AG10803 (cell line): ENCODE measurements at places on chromosomes 7 and 10.

GRCh38 chr7:66883716-66884115, 37.3 kb upstream of the TMEM248 start:
- peak; percentile 3 for DNase-seq

- DNase-seq = peak; percentile 14
Measured at GRCh38 chr7:151806204-151806603, 70.7 kb downstream of the PRKAG2 start.

DNA sequence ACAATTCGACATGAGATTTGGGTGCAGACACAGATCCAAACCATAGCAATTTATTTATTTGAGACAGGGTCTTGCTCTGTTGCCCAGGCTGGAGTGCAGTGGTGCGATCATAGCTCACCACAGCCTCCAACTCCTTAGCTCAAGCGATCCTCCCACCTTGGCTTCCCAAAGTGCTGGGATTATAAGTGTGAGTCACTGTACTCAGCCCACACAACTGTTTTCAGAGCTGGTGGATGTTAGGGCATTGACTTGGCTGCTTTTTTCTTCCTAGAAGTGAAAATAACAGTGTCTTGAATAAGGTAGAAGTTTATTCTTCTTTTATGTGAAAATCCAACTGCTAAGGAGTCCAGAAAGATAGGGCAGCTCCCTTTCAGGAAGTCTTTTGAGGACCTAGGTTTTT, 132.1 kb downstream of the CCDC3 start:
- no peak for DNase-seq

DNA sequence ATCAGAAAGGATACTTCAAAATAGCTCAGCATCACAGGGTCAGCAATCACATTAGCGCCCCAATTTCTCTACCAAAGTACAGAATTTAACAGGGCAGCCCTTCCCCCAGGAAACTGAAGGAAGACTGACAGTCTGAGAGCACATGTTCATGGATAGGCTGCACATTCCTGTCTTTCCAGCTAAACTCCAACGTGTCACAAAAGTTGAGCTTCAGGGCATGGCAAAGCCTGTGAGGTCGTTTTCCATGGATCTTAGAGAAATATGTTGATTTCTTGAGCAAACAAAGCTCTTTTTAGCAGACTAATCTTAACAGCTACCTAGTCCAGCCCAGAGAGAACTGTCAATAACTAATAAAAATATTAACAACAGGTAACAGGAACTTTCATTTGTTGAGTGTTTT, 207.9 kb downstream of the GRM3 start:
- no peak for DNase-seq
